ENCODE measurements at places on chromosomes 7 and 10. TPM values are rescaled to one million over a fixed set of nuclear protein-coding genes. Genes with fewer than 3 reads are reported as not detected.

CNPY1 gene
- not detected for total RNA-seq

PNLIPRP3 gene
- total RNA-seq: under 0.01 TPM

ARF5 gene
- 253 TPM for total RNA-seq

PAPOLB gene
- total RNA-seq: not detected

COMMD3 gene
- 36.3 TPM for total RNA-seq

DCLRE1C gene
- 4.6 TPM for total RNA-seq

MALRD1 gene
- total RNA-seq: 0.08 TPM

RBP3 gene
- total RNA-seq: not detected

UCMA gene
- total RNA-seq: not detected

A1CF gene
- total RNA-seq: not detected

SFTPA1 gene
- total RNA-seq: not detected

CLCN1 gene
- 0.13 TPM for total RNA-seq

CASP2 gene
- 14.5 TPM for total RNA-seq

BMPER gene
- 7.4 TPM for total RNA-seq

FLNC gene
- total RNA-seq: 98.9 TPM

PNLIPRP2 gene
- not detected for total RNA-seq

CDK5 gene
- 19.9 TPM for total RNA-seq

MYPN gene
- total RNA-seq: 0.13 TPM

BTRC gene
- 11.9 TPM for total RNA-seq

SPDYE18 gene
- not detected for total RNA-seq

ZNF727 gene
- not detected for total RNA-seq

WNT16 gene
- total RNA-seq: not detected

BET1 gene
- total RNA-seq: 37.4 TPM

Measured in epithelial cell of alveolus of lung (primary cell).